ENCODE measurements at places on chromosomes 7 and 10.
A peak's percentile ranks its signal among the peaks of the same experiment; 100 is the strongest.

DNA sequence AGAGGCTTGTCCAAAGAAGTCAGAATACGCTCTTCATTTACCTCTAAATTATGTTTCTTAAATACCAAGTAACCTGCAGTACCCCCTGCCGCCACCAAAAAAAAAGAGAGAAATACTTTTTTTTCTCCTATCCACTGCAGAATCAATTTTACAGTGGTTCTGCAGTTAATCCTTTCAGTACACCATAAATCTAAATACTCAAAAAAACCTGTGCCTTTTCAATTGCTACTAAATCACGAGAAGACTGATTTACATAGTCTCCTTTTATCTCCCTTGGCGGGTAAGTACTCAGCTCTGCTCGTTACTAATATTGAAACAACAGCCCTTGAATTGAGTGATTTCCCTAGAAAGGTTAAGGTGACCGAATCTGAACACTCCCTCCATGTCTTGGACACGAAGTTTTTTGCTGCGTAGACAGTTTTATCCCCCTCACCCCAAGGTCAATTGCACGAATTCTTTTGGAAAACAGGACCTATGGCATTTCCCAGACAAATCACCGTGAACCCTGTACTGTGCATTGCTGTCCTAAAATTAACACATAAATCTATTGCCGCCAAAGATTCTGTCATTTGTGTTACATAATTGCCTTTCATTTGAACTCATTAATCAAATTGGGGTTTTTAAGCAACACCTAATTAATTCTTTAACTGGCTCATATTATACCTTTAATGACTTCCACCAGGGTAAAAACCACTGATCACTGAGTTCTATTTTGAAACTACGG lies 512 bp upstream of the VIM start:
- peaks cover 34% of the 10 kb centered on the region for H3K36me3 ChIP-seq
- H3K27ac ChIP-seq: peak overlapping the region; percentile 99
- H3K27me3 ChIP-seq: peaks cover 5% of the 10 kb centered on the region
- peak; percentile 30 for DNase-seq
- H3K4me1 ChIP-seq: peaks cover 55% of the 10 kb centered on the region

- H3K4me3 ChIP-seq: no peak overlapping the region
- peak; percentile 48 for DNase-seq
- H3K27ac ChIP-seq: no peak overlapping the region
- H3K27me3 ChIP-seq: peaks cover 4% of the 10 kb centered on the region
- H3K36me3 ChIP-seq: no peaks in the 10 kb centered on the region
- H3K4me1 ChIP-seq: peaks cover 32% of the 10 kb centered on the region
Measured at GRCh38 chr7:55593515-55594318, 21.4 kb upstream of the VOPP1 start.

- H3K4me3 ChIP-seq: no peak overlapping the region
- no peak for DNase-seq
- peaks cover 6% of the 10 kb centered on the region for H3K27me3 ChIP-seq
- no peaks in the 10 kb centered on the region for H3K4me1 ChIP-seq
- no peak overlapping the region for H3K27ac ChIP-seq
- no peaks in the 10 kb centered on the region for H3K36me3 ChIP-seq
Measured at GRCh38 chr7:26930845-26931244, 66.5 kb upstream of the SKAP2 start.

DNA sequence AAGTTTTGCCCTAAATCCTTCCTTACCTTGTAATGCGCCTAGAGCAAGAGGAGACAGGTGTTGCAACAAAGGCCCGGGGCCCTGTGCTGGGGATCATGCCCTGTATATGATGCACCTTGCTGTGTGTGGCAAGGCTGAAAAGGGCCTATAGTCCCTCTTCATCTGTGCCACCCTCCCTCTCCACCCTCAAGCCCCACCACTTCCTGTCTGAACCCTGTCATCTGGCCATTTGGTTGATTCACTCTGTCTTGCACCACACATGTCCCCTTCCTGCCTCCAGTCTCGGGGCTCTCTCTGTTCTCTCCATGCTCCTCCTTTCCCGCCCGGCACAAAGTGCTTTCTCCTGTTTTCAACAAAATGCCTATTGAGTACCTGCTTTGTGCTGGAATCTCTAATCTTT lies 11.5 kb upstream of the MALSU1 start:
- H3K27ac ChIP-seq: peak overlapping the region; percentile 59
- no peaks in the 10 kb centered on the region for H3K36me3 ChIP-seq
- DNase-seq: no peak
- H3K4me1 ChIP-seq: peaks cover 8% of the 10 kb centered on the region
- H3K27me3 ChIP-seq: no peaks in the 10 kb centered on the region
- H3K4me3 ChIP-seq: no peak overlapping the region

- H3K4me1 ChIP-seq: peaks cover under 1% of the 10 kb centered on the region
- DNase-seq: no peak
- H3K27me3 ChIP-seq: peaks cover 4% of the 10 kb centered on the region
- H3K36me3 ChIP-seq: no peaks in the 10 kb centered on the region
Measured at GRCh38 chr10:110793128-110793812, 78.5 kb upstream of the PDCD4 start.

- DNase-seq: no peak
- H3K27ac ChIP-seq: no peak overlapping the region
- peaks cover 47% of the 10 kb centered on the region for H3K4me1 ChIP-seq
- no peaks in the 10 kb centered on the region for H3K27me3 ChIP-seq
- H3K36me3 ChIP-seq: peaks cover 4% of the 10 kb centered on the region
Measured at GRCh38 chr10:30691639-30692015, 62.1 kb upstream of the LYZL2 start.

- H3K4me1 ChIP-seq: no peaks in the 10 kb centered on the region
- no peaks in the 10 kb centered on the region for H3K36me3 ChIP-seq
- DNase-seq: no peak
- H3K27ac ChIP-seq: no peak overlapping the region
- no peaks in the 10 kb centered on the region for H3K27me3 ChIP-seq
Measured at GRCh38 chr7:86262781-86263180, 380.9 kb upstream of the GRM3 start.

DNA sequence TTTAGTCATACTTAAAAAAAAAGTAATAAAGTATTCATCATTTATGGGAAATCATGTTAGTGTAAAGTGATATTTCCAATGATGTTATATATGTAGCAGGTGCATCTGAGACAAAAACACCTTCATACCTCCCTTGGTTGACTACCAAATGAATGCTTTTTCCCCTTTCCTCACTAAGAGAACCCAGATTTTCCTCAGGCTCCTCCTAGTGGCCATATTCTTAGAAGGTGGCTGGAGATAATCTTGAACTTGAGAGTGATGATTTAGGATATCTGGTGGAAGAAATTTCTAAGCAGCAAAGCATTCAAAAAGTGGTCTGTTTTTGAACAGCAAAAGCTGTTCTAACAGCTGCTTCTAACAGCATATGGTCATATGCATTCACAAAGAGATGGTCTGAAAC lies 16.8 kb upstream of the DNAH11 start:
- no peak for DNase-seq
- no peaks in the 10 kb centered on the region for H3K36me3 ChIP-seq
- no peaks in the 10 kb centered on the region for H3K4me1 ChIP-seq
- no peak overlapping the region for H3K4me3 ChIP-seq
- H3K27me3 ChIP-seq: peaks cover 21% of the 10 kb centered on the region

- no peak for DNase-seq
- H3K27ac ChIP-seq: no peak overlapping the region
- no peaks in the 10 kb centered on the region for H3K27me3 ChIP-seq
- H3K36me3 ChIP-seq: no peaks in the 10 kb centered on the region
- no peak overlapping the region for H3K4me3 ChIP-seq
Measured at GRCh38 chr10:99958302-99958701, 51.4 kb downstream of the DNMBP start.

GRCh38 chr7:67006965-67007364 lies 10.3 kb downstream of the TYW1 start:
- H3K27ac ChIP-seq: no peak overlapping the region
- H3K27me3 ChIP-seq: no peaks in the 10 kb centered on the region
- no peaks in the 10 kb centered on the region for H3K4me1 ChIP-seq
- H3K4me3 ChIP-seq: no peak overlapping the region
- DNase-seq: no peak
